ENCODE measurements at places on chromosomes 5 and 9.

DNA sequence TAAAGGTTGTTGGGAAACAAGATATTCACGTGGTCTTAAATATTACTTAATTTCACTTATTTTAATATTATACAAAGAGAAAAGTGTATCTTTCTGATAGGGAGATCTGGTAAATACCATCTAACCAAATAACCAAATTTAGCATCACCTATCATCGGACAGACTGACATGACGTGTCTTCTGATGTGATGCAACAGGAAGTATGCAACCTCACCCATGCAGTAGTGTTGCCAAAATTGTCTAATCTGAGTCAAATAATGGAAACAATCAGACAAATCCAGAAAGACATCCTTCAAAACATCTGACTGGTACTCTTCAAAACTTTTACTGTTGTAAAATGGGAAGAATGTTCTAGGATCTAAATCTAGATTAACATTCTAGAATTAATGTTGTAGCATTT lies 148.0 kb downstream of the FGF1 start:
- DNase-seq, result no peak

GRCh38 chr9:126674365-126675146 lies 60.8 kb downstream of the LMX1B start:
- DNase-seq, result no peak

DNA sequence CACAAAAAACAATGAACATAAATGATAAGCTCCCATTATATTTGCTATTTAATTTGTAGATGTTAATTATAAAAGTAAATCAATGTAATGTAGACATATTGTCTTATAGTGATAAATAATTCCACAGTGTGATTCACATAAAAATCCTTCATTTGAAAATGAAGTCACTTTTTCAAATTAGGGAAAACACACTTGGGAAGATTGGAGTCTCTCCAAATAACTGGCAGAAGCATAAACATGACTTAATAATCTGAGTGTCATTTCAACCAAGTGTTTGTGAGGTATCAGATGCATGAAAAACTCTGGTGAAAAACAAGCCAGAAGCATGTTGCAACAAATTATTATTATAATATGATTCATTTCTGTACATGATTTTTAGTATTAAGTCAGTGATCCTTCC lies 102.2 kb downstream of the CETN3 start:
- no peak for DNase-seq

GRCh38 chr5:2901096-2901495 lies 149.6 kb upstream of the IRX2 start:
- DNase-seq, result no peak

GRCh38 chr5:90367879-90368278 lies 41.7 kb downstream of the CETN3 start:
- DNase-seq, result no peak

DNA sequence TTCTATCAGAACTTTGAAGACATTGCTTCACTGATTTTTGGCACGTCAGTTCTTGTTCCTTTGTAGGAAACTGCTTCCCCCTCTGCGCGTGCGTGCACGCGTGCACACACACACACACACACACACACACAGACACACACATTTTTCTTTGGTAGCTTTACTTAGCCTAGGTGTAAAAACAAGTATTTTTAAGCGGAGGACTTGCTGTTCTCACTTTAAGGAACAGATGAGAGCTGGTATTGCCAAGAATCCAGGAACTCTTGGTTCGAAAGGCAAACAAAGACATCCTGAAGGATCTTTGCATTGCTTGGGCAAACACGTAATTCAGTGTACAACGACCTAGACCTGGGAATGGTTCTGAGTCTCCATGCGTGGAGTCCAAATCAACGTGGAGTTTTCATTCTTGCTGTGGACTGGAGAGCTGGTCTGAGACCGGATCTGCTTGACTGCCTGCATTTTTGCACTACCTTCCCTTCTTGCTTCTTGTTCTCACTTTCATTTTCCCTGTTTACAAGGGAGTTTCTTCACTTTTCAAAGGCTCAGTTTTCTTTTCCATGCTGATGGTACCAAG lies 8.2 kb downstream of the TMEM268 start:
- DNase-seq, result no peak

- DNase-seq, result no peak
Observed at GRCh38 chr5:69517763-69518212, 25.2 kb downstream of the OCLN start.

DNA sequence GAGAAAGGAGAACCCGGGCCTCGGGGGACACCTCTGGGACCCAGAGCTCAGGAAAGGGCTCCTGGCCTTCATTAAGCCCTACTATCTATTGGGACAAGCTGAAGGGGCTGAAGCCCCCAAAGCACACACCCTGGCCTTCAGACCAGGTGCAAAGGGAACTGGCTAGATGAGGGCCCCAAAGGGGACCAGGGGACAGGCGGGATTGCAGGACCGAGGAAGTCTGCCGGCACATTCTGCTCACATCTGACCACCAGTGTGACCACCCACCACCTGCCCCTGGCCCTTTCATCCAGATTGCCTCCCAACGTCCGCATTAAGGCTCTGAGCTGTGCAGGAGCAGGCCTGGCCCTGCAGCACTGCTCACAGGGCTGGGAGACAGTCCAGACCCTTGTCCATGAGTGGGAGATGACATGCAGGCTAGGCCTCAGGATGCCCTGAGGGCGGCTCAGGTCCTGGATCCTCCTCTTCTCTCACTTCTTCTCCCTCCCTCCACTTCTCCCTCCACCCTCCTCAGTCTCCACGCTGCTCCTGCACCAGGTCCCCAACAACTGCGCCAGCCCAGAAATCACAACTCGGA lies 19.2 kb downstream of the PSD2 start:
- DNase-seq, result no peak
